Fibroblast of the conjunctiva (primary cell): ENCODE measurements at places on chromosomes 16 and 17.

- no peak for DNase-seq
These were observed 2.6 kb downstream of the MXRA7 start for GRCh38 chr17:76707985-76708807.

DNA sequence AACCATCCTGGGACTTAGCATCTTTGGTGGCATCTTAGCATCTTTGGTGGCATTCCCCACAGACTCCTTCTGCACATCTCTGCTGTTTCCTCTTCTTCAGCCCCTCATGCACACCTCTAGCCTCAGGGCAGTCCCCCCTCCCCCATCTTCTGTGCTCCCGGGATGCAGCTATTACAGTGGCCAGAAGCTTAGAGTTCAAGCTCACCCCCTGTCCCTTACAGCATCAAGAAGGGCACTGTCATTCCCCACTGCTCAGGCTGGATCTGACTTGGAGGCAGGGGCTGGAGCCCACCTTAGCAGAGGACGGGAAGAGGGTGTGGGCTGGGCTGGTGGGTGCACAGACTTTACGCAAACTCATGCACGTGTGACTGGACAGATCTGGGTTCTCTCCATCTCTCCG, 650 bp downstream of the EPN3 start:
- no peak for DNase-seq

DNA sequence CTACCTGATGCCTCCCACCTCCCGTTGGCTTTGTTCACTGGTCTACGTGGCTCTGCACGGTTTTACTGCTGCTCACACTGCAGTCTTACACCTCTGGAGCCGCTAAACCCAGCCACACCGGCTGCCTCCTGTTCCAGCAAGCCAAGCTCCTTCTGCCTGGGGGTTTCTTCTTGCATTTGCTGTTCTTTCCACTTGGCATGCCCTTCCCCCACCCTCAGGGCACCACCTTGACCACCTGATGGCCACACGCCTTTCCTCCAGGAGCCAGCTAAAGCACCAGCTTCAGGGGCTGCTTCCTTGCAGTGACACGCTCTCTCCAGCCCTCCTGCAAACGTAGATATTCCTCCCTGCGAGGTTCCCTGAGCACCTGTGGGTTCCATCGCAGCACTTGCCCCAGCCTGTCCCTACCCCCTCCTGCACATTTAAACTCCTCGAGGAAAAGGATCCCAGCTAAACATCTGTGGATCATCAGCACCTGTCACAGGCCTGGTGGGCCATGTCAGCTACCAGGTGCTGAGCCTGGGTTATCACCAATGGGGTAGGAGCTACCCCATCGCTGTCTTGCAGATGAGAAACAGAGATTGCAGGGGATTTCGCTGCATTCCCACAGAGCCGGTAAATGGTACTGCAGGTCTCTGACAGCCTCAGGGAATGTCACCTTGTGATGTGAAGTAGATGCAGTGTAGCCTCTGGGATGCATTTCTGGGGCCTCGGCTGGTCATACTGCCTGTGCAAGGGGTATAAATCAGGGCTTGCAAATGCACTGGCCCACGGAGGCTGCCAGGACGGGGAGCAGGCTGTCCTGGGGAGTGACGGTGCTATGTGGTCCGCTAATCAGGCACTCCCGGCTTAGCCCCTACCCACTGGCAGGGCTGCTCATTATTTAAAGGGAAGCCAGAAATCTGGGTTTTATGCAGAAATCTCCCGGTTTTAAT, 285.2 kb downstream of the CPPED1 start:
- DNase-seq: no peak

GRCh38 chr16:48501516-48502377, 108.2 kb downstream of the N4BP1 start:
- DNase-seq: no peak

DNA sequence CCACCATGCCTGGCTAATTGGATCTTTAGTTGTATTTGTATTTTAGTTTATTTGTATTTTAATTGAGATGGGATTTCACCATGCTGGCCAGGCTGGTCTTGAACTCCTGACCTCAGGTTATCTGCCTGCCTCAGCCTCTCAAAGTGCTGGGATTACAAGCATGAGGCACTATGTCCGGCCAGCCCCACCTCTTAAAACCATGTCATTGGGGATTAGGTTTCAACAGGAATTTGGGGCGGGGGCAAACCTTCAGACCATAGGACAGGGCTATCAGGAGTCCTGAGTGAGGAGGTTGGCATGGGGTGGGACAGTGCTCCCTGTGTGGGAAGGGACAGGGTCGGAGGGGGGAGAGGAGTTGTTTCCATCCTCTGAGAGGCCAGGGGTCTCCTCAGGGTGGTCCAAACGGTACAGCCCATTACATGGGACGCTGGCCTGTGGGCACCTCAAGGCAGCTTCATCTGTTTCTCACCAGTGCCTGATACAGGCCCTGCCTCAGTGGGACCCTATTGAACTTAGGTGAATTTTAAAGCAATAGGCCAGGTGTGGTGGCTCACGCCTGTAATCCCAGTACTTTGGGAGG, 21.6 kb downstream of the GAA start:
- DNase-seq: no peak

GRCh38 chr17:82333279-82334171, at the start of gene SECTM1:
Gene SECTM1, minus strand, starts transcription at chr17:82333766. Its CDS starts 6,526 bp downstream, at chr17:82327240.
- DNase-seq: no peak

DNA sequence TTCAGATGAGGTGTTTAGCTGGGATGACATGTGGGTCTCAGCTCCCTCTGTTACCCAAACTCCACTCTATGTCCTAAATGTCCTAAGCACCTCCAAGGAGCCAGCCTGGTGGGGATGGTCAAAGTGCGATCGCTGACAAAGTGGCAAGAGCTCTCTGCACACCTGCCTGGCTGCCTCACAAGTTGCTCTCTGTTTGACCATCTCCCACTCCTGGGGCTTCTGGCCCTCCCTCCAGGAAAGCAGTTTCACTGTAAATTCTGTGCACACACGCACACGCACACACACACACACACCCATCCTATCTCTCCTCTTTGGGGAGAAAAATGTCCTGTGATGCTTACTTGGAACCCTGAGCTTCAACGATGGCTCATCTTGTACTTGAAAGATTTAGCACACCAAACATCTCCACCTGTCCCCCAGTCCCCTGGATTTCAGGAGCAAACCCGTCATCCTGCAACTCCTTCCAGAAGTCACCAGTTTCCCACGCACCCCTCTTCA, 1.7 kb downstream of the PITPNA start:
- DNase-seq: no peak

DNA sequence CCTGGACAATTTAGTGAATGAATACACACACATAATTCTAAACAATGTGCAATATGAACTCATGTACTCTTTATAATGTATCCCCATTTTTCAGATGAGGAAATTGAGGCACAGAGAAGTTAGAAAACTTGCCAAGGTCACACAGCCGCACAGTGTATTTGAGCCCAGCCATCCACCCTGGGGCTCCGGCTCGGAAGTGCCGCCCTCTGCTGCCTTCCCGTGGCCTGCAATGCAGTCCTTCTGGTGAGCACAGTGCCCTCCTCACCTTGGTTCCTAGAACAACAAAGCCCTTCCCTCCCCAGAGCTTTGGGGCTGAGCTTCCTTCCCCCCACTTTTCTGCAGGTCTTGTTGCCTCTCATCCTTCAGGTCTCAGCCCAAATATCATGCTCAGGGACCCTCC, 63.7 kb downstream of the C16orf78 start:
- DNase-seq: no peak

- peak; percentile 45 for DNase-seq
These were observed 1.3 kb downstream of the CAVIN1 start for GRCh38 chr17:42421507-42422338.
